ENCODE measurements at places on chromosomes 7 and 10. TPM values are rescaled to one million over a fixed set of nuclear protein-coding genes. Genes with fewer than 3 reads are reported as not detected.

GRCh38 chr10:84185526-84186175, 8.7 kb upstream of the CDHR1 start:
- no peak overlapping the region for H3K4me3 ChIP-seq
- H3K36me3 ChIP-seq: no peaks in the 10 kb centered on the region
- no peaks in the 10 kb centered on the region for H3K27me3 ChIP-seq
- H3K27ac ChIP-seq: no peak overlapping the region

- H3K27me3 ChIP-seq: no peaks in the 10 kb centered on the region
- H3K4me1 ChIP-seq: no peaks in the 10 kb centered on the region
- no peak overlapping the region for H3K27ac ChIP-seq
- H3K4me3 ChIP-seq: no peak overlapping the region
Measured at GRCh38 chr7:1705856-1706255, 35.8 kb downstream of the ELFN1 start.

DNA sequence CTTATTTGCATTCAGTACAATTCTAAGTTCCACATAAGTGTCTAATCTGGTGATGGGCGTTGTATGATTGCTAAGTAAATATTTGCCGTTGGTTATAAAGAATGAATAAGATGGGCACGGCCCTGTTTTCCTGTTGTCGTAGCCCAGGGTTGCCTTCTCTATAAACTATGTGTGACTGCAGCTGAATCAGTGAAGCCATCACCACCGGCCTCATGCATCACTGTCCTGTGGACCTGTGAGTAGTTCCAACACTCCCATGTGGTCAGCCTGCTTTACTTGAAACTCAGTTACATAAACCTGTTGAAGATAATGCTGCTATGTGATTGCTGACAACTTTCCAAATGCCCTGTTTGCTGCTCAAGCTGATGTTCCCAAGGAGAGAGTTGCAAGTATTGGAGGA, 21.6 kb upstream of the KLF6 start:
- H3K4me3 ChIP-seq: no peak overlapping the region
- H3K4me1 ChIP-seq: peaks cover 75% of the 10 kb centered on the region
- H3K36me3 ChIP-seq: no peaks in the 10 kb centered on the region
- no peak for DNase-seq
- no peaks in the 10 kb centered on the region for H3K27me3 ChIP-seq

DNA sequence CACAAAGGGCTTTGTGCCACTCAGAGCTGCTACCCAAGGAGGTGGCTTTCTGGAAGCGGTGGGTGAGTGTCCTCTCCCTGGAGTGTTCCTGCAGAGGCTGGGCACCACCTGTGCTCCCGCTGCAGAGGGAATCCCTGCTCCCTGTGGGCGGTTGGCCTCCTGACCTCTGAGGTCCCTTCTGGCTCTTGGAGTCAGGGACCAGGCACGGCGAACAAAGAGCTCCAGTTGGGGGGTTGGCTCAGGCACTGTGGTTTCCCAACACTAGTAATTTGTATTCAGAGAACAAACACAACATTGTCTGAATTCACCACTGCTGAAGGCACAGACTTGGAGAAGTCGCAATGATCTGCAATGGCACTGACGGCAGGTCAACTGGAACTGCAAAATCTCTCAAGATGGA, 328.9 kb downstream of the PRPF18 start:
- peaks cover 3% of the 10 kb centered on the region for H3K27me3 ChIP-seq
- H3K27ac ChIP-seq: no peak overlapping the region
- no peaks in the 10 kb centered on the region for H3K4me1 ChIP-seq
- no peaks in the 10 kb centered on the region for H3K36me3 ChIP-seq
- no peak for DNase-seq

- H3K27me3 ChIP-seq: no peaks in the 10 kb centered on the region
- no peak overlapping the region for H3K27ac ChIP-seq
- DNase-seq: no peak
- no peaks in the 10 kb centered on the region for H3K36me3 ChIP-seq
Measured at GRCh38 chr10:35959252-35959651, 317.2 kb upstream of the FZD8 start.

DNA sequence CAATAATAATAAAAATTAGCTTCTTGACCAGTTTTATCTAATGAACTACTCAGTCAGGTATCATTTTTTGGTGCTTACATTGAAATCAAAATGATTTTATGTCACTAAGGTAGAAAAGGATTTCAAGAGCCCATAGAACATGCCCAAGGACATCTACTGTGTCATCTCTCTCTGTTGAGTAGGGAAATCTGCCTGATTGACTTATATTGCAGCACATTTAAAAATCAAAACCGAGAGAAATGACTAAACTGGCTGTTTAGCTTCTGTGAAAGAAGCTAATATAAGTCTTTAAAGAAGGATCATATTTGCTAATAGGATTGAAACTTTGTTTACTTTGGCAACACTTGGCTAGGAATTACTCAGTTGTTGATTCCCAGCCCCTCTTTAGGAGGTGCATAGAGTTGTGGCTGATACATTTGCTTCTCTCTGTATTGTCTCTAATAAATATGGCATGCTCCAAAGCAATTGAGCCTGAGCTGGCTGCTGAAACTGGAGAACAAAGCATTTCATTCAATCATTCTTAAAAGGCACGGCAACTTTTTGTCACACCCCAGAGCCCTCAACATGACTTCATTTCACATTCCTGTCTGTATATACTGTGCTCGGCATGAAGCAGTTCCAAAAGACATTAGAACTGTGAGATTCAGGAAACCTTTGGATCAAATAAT, 1096.9 kb upstream of the POT1 start:
- no peaks in the 10 kb centered on the region for H3K27me3 ChIP-seq
- H3K36me3 ChIP-seq: no peaks in the 10 kb centered on the region
- H3K27ac ChIP-seq: no peak overlapping the region
- no peak overlapping the region for H3K4me3 ChIP-seq
- DNase-seq: no peak

EPO gene
- 0.14 TPM for total RNA-seq

GRCh38 chr7:142934056-142934455, 510 bp upstream of the TRPV5 start:
- no peak overlapping the region for H3K4me3 ChIP-seq
- DNase-seq: no peak
- no peaks in the 10 kb centered on the region for H3K27me3 ChIP-seq
- no peaks in the 10 kb centered on the region for H3K4me1 ChIP-seq

- no peaks in the 10 kb centered on the region for H3K36me3 ChIP-seq
- DNase-seq: no peak
Measured at GRCh38 chr10:23065181-23065948, 30.0 kb upstream of the MSRB2 start.

AASS gene
- total RNA-seq: 2.2 TPM

GRCh38 chr7:37113661-37114355, 334.9 kb downstream of the ELMO1 start:
- H3K4me1 ChIP-seq: peaks cover 40% of the 10 kb centered on the region
- DNase-seq: no peak
- H3K27me3 ChIP-seq: no peaks in the 10 kb centered on the region
- H3K36me3 ChIP-seq: peaks cover 37% of the 10 kb centered on the region

Data from activated T-helper 2 cell treated with anti-CD3 and anti-CD28 coated beads, Interferon-gamma antibody, Interleukin-2, Interleukin-4, amounts not matched to agents 10 μg/mL and 5 μg/mL and 100 μg/mL, durations not matched to agents 14 hours and 24 hours and 36 hours (primary cell).